Activated naive CD8-positive, alpha-beta T cell treated with anti-CD3 and anti-CD28 coated beads, Interleukin-2, amount 50 U/mL, for 24 hours (primary cell): ENCODE measurements at places on chromosomes 11 and 22.
A peak's percentile ranks its signal among the peaks of the same experiment; 100 is the strongest.

DNA sequence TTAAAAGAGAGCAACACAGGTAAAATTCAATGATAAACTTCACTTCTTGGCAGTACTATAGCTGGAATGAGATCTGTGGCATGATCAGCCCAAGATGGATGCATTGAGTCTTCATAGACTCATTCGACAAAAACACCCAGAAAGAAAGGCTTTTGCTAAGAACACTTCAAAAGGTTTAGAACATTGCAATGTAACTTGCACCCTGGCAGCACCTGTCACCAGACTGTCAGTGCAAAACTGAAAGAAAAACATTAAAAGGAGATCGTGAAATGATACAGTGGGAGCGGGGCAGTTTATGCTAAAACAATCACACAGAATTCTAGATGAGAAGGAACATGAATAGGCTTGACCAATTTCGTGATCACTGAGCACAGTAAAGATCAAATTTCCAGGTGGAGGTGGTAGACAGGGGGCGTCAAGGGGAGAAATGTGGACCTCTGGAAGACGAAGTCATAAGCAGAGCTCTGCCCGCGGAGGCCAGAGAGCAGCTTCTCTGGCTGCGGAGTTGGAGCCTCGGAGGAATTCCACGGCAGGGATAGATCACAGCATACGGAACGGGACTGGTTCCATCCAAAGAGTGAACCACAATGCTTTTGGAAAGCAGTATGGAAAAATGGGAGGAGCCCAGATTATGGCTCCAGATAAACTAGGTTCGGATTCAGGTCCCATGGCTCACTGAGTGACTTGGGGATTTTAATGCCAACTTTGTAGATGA lies 11.9 kb downstream of the VSIG10L2 start:
- no peak for DNase-seq

DNA sequence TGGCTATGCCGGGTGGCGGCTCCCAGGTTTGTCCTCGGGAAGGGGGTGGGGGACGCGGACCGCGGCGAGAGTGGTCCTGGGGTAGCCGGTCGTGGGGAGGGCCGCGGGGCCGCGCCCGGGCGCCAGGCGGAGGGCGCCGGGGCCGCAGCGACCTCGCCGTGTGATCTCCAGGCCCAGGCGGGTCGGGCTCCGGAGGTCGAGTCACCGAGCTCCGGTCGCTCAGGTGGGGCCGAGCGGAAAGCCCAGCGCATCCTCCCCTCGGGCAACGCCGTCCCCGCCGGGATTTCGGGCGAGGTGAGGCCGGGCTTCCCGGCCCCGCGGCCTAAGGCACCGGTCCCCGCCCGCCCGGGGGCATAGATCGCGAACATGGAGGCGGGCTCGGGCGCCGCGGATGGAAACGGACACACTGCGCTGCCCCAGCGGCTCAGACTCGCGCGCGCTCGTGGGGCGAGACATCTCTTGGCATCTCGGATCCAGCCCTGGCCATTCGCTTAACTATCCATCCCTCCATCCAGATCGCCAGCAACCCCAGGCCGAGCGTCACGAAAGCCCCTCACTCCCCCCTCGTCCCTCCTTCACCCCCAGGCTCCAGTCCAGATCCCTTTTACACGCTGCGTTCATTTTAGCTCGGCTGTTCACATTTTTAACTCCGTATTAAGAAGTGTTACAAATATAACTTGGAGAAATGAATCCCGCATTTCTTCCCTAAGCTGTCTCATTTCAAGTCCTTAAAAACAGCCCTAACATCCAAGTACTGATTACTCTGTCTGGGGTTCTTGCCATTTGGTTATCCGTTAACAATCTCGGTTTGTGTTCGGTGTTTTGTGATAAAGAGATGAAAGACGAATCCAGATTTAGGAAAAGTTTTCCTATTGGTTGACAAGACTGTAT lies 460 bp downstream of the ZC3H12C start:
- DNase-seq, result peak; percentile 11

DNA sequence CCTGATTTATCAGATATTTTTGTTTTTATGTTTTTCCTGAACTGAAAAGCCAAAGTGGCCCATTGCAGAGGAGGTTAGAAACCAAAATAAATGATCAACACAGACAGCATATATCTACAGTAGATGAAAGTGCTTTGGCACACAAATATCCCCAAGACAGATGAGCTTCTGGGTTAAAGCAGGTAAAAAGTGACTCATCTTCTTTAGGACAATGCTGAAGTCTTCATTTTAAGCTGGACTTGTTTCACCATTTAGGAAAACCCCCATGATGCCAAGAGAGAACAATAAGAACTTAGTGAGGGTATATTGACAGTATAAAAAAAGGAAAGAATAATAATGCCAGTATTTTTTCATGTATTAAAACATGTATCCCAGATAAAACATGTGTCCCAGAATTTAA lies 100.8 kb upstream of the OR9G4 start:
- no peak for DNase-seq

GRCh38 chr11:117837791-117838190 lies 13.2 kb upstream of the FXYD2 start:
- DNase-seq, result no peak

GRCh38 chr22:46612341-46612903 lies 7.8 kb upstream of the GRAMD4 start:
- DNase-seq, result no peak

- DNase-seq, result no peak
Observed at GRCh38 chr11:72079819-72080325, 470 bp downstream of the NUMA1 start.

DNA sequence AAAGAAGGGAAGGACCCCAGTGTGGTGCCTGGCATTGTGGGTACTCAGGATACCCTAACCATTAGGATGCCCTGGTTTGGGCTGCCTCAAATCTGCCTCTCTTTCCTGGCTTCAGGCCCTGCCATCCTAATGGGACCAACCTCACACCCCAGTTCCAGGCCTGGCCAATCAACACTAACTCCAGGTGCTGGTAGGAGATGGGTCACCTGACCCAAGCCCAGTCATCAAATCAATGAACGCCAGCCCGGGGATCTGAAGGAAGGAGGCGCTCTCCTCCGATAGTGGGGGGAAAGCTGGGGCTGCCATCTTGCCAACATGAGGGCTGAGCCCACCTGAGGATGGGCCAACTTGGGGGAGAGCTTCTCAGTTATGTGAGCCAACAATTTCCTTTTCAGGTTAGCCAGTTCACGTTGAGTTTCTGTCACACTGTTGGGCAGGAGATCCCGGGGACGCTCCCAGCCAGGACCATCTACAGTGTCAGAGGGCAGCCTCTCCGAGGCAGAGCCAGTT lies 12.7 kb downstream of the MFNG start:
- DNase-seq, result no peak

- peak; percentile 32 for DNase-seq
Observed at GRCh38 chr22:31089160-31090100, 8.3 kb downstream of the SMTN start.

GRCh38 chr11:116492600-116492999 lies 280.2 kb downstream of the BUD13 start:
- DNase-seq, result no peak

GRCh38 chr11:69049490-69049867 lies 747 bp downstream of the TPCN2 start:
- DNase-seq, result peak; percentile 44

DNA sequence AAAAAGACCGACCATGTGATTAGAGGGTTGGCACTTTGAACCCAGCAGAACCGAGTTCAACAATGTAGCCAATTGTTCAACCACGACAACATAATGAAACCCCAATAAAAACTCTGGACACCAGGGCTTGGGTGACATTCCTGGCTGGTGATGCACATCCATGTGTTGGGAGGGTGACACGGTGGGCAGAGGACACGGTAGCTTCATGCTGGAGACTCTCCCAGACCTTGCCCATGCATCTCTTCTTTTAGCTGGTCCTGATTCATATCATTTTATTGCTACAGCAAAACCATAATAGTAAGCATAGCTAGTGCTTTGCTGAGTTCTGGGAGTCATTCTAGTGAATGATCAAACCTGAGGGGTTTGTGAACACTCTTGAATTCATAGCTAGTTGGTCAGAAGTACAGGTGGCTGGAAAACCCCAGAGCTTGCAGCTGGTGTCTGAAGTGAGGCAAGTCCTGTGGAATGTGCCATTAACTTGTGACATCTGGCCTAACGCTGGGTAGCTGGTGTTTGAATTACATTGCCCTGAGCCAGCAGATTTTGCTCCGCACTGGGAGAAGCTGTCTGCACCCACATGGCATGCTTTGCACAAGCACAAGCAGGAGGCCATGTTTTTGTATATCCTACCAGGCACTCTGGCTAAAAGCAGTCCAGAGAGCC lies 14.0 kb downstream of the RPUSD4 start:
- no peak for DNase-seq

GRCh38 chr22:46390105-46390651 lies 54.7 kb downstream of the TRMU start:
- DNase-seq, result no peak
